ENCODE measurements at places on chromosomes 5 and 9.

GRCh38 chr9:98809311-98810101 lies 2.0 kb downstream of the GALNT12 start:
- DNase-seq = peak; percentile 79

DNA sequence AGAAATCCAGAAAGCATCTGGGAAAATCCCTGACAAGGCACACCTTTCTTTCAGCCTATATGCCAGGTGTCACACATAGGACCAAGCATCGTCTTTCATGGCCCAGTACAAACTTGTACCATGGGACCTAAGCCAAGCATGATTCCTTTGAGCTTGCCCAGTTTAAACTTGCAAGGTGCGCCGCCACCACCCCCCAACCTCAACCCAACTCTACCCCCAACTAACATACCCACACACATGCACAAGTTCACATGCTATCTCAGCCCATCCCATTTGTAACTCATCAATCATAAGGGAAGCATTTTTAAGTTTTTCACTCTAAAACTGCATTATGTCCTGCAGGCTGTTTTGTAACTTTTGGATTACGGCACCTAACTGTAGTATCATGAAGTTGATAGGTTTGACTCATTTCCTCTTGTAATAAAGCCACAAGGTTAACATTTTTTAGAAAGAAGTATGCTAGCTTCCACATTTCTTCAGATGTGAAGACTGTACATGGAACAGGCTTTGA lies 145.9 kb upstream of the FST start:
- H3K36me3 ChIP-seq = no peaks in the 10 kb centered on the region
- DNase-seq = no peak
- no peak overlapping the region for H3K27ac ChIP-seq
- H3K4me3 ChIP-seq = no peak overlapping the region

- no peaks in the 10 kb centered on the region for H3K36me3 ChIP-seq
- H3K27me3 ChIP-seq = no peaks in the 10 kb centered on the region
- no peak overlapping the region for H3K4me3 ChIP-seq
- DNase-seq = no peak
- no peak overlapping the region for H3K27ac ChIP-seq
Observed at GRCh38 chr9:69857131-69857530, 36.5 kb downstream of the CFAP95 start.

- H3K27me3 ChIP-seq = no peaks in the 10 kb centered on the region
- H3K4me1 ChIP-seq = no peaks in the 10 kb centered on the region
- no peak overlapping the region for H3K4me3 ChIP-seq
- no peak overlapping the region for H3K27ac ChIP-seq
Observed at GRCh38 chr5:155575861-155576260, 562.3 kb downstream of the KIF4B start.

DNA sequence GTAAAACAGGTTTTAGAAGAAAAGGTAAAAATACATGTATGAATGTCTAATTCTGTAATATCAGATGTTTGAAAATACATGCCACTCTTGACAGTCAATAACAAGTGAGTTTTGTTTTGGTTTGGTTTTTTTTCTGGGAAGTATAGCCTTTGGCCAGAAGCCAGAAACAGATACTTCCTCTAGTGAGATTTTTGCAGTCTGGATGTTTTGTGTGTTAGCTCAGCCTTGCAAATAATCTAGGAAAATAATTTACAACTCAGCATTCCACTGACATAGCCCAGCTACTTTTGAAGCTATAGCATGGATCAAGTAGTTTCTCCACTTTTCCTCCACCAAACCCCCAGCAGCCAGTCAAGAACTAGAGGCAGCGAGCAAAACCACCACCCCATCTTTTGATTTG lies 56.7 kb downstream of the SLC1A1 start:
- no peak overlapping the region for H3K27ac ChIP-seq
- H3K36me3 ChIP-seq = peaks cover 3% of the 10 kb centered on the region
- no peak overlapping the region for H3K4me3 ChIP-seq
- DNase-seq = peak; percentile 16

- peaks cover 24% of the 10 kb centered on the region for H3K36me3 ChIP-seq
- no peaks in the 10 kb centered on the region for H3K4me1 ChIP-seq
- no peaks in the 10 kb centered on the region for H3K27me3 ChIP-seq
Observed at GRCh38 chr5:57243286-57244137, 69.7 kb downstream of the GPBP1 start.

GRCh38 chr9:36110434-36110833 lies 26.1 kb upstream of the GLIPR2 start:
- no peaks in the 10 kb centered on the region for H3K27me3 ChIP-seq
- no peaks in the 10 kb centered on the region for H3K36me3 ChIP-seq
- no peaks in the 10 kb centered on the region for H3K4me1 ChIP-seq
- no peak overlapping the region for H3K27ac ChIP-seq

- H3K27ac ChIP-seq = no peak overlapping the region
- H3K36me3 ChIP-seq = no peaks in the 10 kb centered on the region
- no peaks in the 10 kb centered on the region for H3K27me3 ChIP-seq
- H3K4me1 ChIP-seq = no peaks in the 10 kb centered on the region
Observed at GRCh38 chr9:135759676-135760300, 57.8 kb downstream of the KCNT1 start.

DNA sequence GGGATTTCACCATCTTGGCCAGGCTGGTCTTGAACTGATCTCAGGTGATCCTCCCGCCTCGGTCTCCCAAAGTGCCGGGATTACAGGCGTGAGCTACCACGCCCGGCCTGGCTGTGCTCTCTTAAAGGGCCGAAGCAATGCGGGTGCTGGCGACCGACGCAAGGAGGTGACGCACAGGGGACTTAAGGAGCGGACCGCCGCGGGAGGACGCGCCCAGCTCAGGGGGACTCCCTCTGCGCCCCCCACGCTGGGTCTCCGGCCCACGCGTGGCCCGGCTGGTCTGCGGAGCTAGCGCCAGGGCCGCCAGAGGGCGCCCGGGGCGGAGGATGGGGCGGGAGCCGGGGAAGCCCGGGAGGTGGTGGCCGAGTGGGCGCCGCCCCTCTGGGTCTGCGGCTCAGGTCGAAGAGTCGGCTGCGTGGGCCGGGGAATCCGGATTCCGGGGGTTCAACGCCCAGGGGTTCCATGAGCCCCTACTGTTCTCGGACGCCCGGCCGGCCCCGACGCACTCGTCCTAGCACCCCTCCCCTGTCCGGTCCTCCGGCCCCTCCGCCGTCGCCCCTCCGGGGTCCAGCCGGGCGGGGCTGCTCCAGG lies 502 bp upstream of the CERCAM start:
- H3K4me3 ChIP-seq = peak overlapping the region; percentile 54
- H3K4me1 ChIP-seq = peaks cover 29% of the 10 kb centered on the region
- H3K27ac ChIP-seq = no peak overlapping the region
- peaks cover 22% of the 10 kb centered on the region for H3K27me3 ChIP-seq
- DNase-seq = peak; percentile 74
- no peaks in the 10 kb centered on the region for H3K36me3 ChIP-seq

DNA sequence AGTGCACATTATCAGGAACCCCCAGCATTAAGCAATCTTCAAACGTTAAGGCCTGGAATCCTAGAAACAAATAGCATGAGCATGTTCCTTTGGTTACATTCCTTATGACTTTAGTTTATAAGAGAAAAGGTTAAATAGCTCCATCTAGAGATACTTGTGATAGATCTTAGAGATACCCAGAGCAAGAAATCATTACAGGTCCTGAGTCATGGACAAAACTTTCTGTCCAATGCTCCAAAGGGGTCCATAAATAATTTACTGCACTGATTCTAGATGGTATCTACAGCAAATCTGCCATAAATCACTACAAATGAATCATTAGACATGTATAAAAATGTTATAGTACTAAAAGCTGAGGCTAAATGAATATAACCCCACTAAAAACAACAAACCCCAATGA lies 139.6 kb downstream of the HTR1A start:
- H3K27me3 ChIP-seq = no peaks in the 10 kb centered on the region
- no peaks in the 10 kb centered on the region for H3K4me1 ChIP-seq
- H3K36me3 ChIP-seq = no peaks in the 10 kb centered on the region

GRCh38 chr5:75034137-75034739 lies 18.1 kb downstream of the GCNT4 start:
- no peaks in the 10 kb centered on the region for H3K27me3 ChIP-seq
- peaks cover 17% of the 10 kb centered on the region for H3K36me3 ChIP-seq
- no peak overlapping the region for H3K27ac ChIP-seq
- no peak overlapping the region for H3K4me3 ChIP-seq
- H3K4me1 ChIP-seq = no peaks in the 10 kb centered on the region
- DNase-seq = no peak

DNA sequence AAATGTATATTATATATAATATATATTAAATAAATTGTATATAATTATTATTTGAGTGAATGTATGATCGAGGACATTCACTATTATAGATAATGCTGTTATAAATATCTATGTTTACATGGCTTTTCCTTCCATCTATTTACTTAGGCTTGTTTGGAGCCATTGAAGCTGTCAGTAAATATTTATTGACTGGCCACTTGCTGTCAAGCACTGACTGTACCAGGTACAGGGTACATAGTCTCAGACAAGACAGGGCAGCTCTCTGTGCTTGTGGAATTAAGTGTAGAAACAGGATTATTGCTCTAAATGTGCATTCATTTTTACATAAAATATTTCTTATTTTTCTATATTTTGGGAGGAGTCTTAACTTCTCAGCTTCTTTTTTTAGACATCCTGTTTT lies 16.4 kb downstream of the FAXDC2 start:
- no peak for DNase-seq
- H3K27me3 ChIP-seq = no peaks in the 10 kb centered on the region
- H3K4me3 ChIP-seq = no peak overlapping the region
- peak overlapping the region; percentile 72 for H3K27ac ChIP-seq

- peaks cover 10% of the 10 kb centered on the region for H3K4me1 ChIP-seq
- no peak overlapping the region for H3K27ac ChIP-seq
- no peak overlapping the region for H3K4me3 ChIP-seq
- DNase-seq = no peak
- no peaks in the 10 kb centered on the region for H3K36me3 ChIP-seq
Observed at GRCh38 chr5:138972230-138972629, 97.1 kb upstream of the LRRTM2 start.

DNA sequence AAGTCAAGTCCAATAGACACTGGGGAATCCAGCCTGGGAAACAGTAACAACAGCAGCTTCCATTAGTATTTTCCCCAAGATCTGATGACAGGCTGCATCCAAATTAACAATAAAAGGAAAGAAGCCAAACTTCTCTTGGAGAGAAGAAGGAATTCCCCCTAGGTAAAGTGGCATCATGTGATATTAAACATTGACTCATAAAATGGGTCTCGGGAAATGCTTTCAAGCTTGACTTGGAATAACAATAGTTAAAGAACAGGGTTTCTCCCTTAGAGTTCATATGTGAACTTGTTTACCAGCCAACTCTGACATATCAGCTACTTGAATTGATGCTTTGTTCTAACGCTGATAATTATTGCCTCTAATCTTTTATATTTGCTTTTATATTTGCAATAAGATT lies 45.4 kb downstream of the ENTREP1 start:
- no peak for DNase-seq
- H3K4me3 ChIP-seq = no peak overlapping the region
- no peaks in the 10 kb centered on the region for H3K27me3 ChIP-seq
- H3K27ac ChIP-seq = no peak overlapping the region
- no peaks in the 10 kb centered on the region for H3K36me3 ChIP-seq

GRCh38 chr9:127107929-127108876 lies 14.2 kb downstream of the ANGPTL2 start:
- no peak for DNase-seq

GRCh38 chr5:98217138-98217537 lies 556.3 kb upstream of the RGMB start:
- no peaks in the 10 kb centered on the region for H3K4me1 ChIP-seq
- H3K27me3 ChIP-seq = no peaks in the 10 kb centered on the region
- DNase-seq = no peak
- H3K27ac ChIP-seq = no peak overlapping the region
- no peaks in the 10 kb centered on the region for H3K36me3 ChIP-seq

DNA sequence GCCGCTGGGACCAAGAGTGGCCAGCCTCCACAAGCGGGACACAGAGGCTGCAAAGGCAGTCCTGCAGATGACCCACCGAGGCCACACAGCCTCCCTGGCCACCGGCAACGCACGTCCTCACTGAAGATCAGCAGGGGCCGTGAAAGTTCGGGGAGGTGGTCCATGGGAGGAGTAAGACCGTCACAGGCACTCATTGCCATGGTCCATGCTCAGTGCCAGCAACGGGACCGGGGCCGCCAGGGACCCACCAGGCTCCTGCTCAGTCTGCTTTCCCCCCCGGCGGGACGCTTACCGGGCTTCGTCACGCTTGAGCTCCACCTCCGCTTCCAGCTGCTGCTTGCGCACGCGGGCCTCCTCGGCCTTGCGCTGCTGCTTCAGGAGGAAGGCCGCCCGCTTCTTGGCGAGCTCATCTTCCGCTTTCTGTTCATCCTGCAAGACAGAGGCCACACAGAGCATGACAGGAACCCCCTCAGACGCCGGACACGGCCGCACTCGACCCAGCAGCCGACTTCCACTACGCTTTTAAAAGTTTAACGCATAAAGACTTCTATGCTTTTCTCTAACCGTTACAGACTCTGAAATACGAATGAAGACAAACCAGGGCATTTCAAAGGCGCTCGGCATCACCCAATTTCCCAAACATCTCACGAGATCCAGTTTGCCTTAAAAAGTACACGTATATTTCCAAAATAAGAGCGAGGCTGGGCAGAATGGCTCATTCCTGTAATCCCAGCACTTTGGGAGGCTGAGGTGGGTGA lies 88.4 kb downstream of the CAMSAP1 start:
- no peak overlapping the region for H3K4me3 ChIP-seq
- DNase-seq = no peak
- H3K36me3 ChIP-seq = peaks cover 76% of the 10 kb centered on the region
- H3K27ac ChIP-seq = no peak overlapping the region
- peaks cover 11% of the 10 kb centered on the region for H3K4me1 ChIP-seq

Measured in large intestine (tissue), 12 donors.